ENCODE measurements at places on chromosomes 2 and 18.

GRCh38 chr2:100527440-100528015, 35.3 kb upstream of the PDCL3 start:
- DNase-seq, result no peak

GRCh38 chr18:55179835-55180234, 220.6 kb upstream of the CCDC68 start:
- DNase-seq, result no peak

DNA sequence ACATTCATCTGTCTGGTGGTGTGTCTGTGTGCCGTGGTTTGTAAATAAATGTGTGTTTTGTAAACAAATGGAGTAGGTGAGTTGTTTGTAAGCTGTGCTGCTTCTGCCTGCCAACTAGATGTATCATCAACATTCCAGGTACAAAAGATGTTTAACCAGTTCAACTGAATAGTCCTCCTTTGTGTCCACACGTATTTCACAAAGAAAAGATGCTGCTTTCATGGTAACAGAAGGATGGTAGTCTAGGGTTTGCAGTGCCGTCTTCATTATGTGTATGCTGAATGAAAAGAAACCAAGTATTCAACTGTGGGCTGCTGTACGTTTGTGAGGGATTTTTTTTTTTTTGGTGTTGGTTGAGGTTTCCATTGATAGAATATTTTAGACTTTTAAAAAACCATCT, 72.1 kb downstream of the CAMKMT start:
- no peak for DNase-seq

DNA sequence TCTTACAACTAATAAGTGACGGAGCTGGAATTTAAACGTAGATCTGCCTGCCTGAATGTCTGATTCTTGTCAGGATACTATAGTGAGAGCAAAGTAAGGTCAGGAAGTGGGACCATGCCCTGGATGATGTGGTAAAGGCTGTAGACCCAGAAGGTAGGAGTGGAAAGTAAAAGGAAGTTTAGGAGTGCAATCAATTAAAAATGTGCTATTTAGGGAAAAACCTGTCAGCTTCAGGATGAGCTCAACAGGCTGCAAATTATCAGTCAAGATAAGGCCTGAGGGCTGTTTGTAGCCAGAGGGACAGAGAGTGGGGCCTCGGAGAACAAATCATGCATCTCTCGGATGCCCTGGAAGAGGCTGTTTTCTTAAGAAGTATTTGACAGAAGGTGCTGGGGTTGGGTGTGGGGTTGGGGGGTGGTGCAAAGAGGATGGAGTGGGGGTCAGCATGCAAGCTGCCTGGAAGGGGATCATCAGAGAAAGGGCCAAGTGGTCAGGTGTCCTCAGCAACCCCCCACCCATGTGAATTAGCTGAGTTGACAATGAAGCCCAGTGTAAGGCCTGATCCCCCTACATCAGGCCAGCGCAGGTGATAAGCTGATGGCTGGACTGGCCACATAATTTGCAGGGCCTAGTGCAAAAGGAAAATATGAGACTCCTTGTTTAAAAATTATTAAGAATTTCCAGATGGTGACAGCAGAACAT, 53.2 kb upstream of the MAPRE3 start:
- no peak for DNase-seq

DNA sequence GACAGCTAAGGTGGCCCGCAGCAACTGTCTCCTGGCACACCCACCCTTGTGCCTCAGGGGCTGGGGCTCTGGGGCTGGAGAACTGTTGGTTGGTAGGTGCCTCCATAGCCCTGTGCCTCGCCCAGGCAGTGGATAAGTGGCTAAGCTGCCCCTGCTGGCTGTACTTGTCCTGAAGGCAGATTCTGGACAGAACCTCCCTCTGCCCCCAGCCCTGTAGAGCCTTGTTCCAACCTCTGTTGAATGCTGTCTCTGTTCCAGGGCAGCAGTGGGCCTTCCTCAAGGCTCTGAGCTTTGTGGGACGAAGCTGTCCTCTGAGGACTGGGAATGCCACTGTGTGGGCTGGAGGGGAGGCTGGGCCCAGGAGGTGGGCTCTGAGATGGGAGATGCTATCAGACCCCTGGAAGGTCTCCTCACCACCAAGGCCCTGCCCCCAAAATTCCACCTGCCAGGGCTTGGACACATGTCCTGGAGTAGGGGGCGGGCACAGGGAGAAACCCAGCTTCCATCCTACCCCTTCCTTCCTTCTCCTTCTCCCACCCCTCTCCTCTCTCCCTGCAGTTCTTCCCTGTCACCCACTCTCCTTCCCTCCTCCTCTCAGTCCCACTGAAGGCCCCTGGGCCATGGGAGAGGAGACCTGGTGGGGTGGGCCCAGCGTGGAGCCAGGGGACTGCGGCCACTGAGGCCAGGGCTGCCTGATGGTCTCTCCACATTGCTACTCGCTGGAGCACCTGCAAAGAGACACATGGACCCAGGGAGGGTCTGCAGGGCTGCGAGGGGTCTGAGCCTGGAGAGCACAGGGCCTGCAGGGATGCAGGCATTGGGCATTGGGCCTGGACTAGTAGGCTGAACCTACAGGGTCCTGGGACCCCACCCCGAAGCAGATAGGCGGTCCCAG, 1.7 kb upstream of the PDCD1 start:
- DNase-seq, result no peak

- DNase-seq, result no peak
Measured at GRCh38 chr2:218867900-218868299, 8.3 kb downstream of the WNT6 start.

- no peak for DNase-seq
Measured at GRCh38 chr18:43800584-43800983, 523.3 kb upstream of the SYT4 start.

GRCh38 chr2:134366359-134366758, 112.5 kb downstream of the MGAT5 start:
- DNase-seq, result no peak
